ENCODE measurements at places on chromosomes 6 and 20.

- DNase-seq = peak; percentile 51
Measured at GRCh38 chr20:52201395-52201794, 9.8 kb upstream of the ZFP64 start.

DNA sequence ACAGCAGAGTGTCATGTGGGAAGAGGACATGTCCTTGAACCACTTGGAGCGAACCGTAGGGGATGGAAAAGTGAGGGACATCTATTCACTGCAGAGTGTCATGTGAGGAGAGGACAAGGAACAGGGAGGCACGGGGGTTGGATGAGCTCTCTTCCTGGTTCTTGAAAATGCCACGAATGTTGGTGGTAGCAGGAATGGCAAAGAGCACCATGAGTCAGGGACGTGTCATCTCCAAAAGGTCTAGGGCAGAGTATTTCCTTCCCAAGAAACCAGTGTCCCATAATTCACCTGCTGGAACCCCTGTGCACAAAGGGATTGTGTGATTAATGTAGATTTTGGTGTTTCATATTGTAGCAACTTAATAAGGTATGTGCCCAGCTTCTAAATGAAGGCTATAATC lies 136.8 kb downstream of the BFSP1 start:
- no peak for DNase-seq

DNA sequence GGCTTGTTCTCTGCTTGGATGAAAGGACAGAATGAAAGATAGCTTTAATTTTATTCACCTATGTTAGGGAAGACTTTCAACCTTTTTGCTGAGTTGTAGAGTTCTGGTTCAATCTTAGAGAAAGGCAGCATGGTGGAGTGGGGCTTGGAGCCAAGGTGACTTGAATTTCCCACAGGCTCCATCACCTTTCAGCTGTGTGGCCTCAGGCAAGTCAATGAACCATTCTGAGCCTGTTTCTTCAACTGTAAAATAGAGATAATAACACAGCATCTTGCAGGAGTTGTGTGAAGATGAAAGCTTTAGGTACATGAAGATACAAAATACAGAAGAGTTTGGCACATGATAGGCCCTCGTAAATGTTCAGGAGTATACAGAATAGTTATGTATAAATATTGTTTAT lies 19.1 kb upstream of the DTNBP1 start:
- DNase-seq = no peak

- DNase-seq = no peak
Measured at GRCh38 chr6:8400663-8401062, 34.7 kb downstream of the SLC35B3 start.

DNA sequence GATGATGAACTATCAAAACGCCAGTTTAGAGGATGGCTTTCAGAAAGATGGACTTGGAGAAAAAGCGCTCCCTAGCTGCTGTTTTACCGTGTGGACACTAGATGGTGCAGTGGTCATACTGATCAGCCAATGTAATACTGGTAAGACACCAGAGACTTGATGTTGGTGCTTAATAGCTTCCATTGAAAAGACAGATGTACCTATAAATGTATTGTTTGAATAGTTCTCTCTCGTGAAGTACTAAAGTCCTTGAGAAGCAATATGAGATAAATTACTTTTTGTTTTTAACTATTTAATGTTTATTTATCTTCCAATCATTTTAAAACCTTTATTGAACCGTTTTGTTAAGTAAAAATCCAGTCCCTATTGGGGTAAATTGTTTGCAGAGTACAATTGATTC lies 63.9 kb upstream of the FUCA2 start:
- DNase-seq = peak; percentile 72

DNA sequence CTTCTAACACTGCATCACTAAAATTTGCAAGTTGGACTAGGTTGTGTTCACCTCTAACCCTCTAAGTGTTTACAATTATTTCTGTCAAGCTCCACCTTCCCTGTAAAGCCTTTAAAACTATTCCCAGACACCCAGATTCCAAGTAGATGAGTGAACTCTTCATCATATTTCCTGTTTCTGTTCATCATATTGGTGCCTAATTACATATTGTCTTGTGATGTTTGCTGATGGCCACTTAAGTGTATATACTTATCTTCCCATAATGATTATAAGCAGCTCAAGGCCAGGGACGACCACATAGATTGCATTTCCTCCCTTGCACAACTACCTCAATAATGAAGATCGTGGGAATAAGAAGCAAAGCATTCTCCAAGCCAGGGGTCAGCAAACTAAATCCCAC lies 16.8 kb downstream of the TNFRSF21 start:
- DNase-seq = no peak
